NCI-H774 (cell line): ENCODE measurements at places on chromosomes 2 and 18.

GRCh38 chr18:46333431-46334135 is 229.4 kb downstream of the HAUS1 start:
- DNase-seq: peak; percentile 70

DNA sequence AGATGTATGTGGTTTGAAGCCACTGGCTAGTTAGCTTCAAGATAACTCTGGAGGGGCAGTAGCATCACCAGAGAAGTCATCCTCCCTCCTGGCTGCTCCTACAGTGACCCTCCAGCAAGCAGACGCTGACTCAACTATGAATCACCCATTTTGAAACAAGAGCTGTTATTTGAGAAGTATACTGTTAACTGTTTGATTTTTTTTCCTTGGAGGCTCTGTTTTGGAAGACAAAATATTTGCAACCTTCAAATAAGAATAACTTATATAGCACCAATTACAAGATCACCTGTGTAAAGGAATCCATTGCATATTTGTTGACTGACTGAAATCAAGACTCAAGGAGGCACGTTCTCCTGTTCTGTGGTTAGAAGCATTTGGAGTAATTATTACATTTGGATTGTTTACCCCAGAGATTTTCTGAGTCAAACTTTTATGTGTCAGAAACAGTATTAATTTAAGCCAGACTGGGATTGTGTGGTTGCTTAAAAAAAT is 313.8 kb downstream of the MTX2 start:
- DNase-seq: no peak

GRCh38 chr2:204665771-204666170 is 120.5 kb downstream of the PARD3B start:
- no peak for DNase-seq

- DNase-seq: no peak
Observed at GRCh38 chr2:112848833-112849232, 12.3 kb upstream of the IL1B start.

GRCh38 chr2:157898591-157898996 is 22.5 kb upstream of the ACVR1 start:
- DNase-seq: no peak
